Gastroesophageal sphincter (tissue), 4 donors: ENCODE measurements at places on chromosomes 4 and X. TPM values are rescaled to one million over a fixed set of nuclear protein-coding genes. Genes with fewer than 3 reads are reported as not detected.

Gene MTTP
- total RNA-seq: 3.5 TPM

GRCh38 chr4:3077796-3078195 is 3.3 kb downstream of the HTT start:
- ATAC-seq: no peak
- H3K27me3 ChIP-seq: no peaks in the 10 kb centered on the region
- no peak overlapping the region for H3K27ac ChIP-seq
- H3K4me3 ChIP-seq: no peak overlapping the region
- H3K36me3 ChIP-seq: no peaks in the 10 kb centered on the region

Gene ODAM
- total RNA-seq: 1.1 TPM

GRCh38 chr4:144718958-144719512 is 73.1 kb downstream of the HHIP start:
- no peaks in the 10 kb centered on the region for H3K36me3 ChIP-seq
- ATAC-seq: no peak
- no peaks in the 10 kb centered on the region for H3K27me3 ChIP-seq
- no peaks in the 10 kb centered on the region for H3K4me1 ChIP-seq
- H3K27ac ChIP-seq: no peak overlapping the region

Gene ARHGAP6
- total RNA-seq: 33.3 TPM

GRCh38 chr4:48024522-48024921 is 8.0 kb downstream of the NIPAL1 start:
- no peak for ATAC-seq
- H3K27me3 ChIP-seq: peaks cover 8% of the 10 kb centered on the region
- H3K4me3 ChIP-seq: no peak overlapping the region
- no peaks in the 10 kb centered on the region for H3K4me1 ChIP-seq
- H3K27ac ChIP-seq: no peak overlapping the region
- no peaks in the 10 kb centered on the region for H3K36me3 ChIP-seq

- no peak for ATAC-seq
- no peaks in the 10 kb centered on the region for H3K4me1 ChIP-seq
- no peaks in the 10 kb centered on the region for H3K36me3 ChIP-seq
- H3K27me3 ChIP-seq: no peaks in the 10 kb centered on the region
- H3K4me3 ChIP-seq: no peak overlapping the region
- H3K27ac ChIP-seq: no peak overlapping the region
Observed at GRCh38 chr4:86664959-86665358, 70.8 kb downstream of the PTPN13 start.

- no peak overlapping the region for H3K4me3 ChIP-seq
- H3K4me1 ChIP-seq: no peaks in the 10 kb centered on the region
- no peaks in the 10 kb centered on the region for H3K27me3 ChIP-seq
- H3K27ac ChIP-seq: no peak overlapping the region
- ATAC-seq: no peak
Observed at GRCh38 chr4:89586864-89587263, 250.1 kb downstream of the SNCA start.

DNA sequence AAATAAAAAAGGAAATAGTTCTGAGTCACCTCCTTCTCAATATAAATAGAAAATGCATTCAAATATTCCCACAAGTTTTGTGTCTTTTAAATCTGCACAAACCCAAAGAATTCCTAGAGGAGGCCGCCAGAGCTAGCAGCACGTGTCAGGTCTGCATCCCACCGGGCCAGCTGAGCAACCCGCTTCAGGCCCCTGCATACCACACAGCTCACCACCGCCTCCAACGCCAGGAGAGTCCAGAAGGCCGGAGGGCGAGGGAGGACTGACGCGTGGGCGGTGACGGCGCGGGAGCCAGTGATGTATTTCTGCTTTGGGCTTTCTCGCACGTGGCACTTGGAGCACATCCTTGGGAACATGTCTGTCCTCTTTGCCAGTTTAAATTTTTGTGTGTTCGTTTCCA is 61.9 kb upstream of the CLDN34 start:
- H3K36me3 ChIP-seq: no peaks in the 10 kb centered on the region
- H3K27ac ChIP-seq: no peak overlapping the region
- H3K27me3 ChIP-seq: no peaks in the 10 kb centered on the region
- no peak overlapping the region for H3K4me3 ChIP-seq
- no peaks in the 10 kb centered on the region for H3K4me1 ChIP-seq

DNA sequence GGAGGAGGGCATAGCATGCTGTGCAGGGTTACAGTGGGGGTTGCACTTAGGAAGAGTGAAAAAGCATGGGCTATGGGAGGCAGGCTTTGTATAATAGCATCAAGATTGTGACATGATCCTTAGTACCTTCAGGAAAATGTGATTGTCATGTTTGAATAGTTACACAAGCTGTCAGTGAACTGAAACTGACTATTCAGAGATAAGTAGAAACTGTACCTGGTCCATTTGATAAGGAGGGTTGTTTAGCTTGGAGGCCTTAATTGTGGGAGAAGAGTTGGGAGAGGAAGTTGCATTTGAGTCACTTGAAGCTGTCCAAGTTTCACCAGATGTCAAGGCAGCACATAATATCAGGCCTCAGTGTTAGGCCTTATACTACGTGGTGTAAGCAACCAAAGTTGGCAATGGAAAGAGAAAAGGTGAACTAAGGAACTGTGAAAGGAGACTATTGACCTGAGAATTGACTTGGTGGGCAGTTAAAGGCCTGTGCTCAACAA is 85.0 kb downstream of the TEX13C start:
- H3K4me1 ChIP-seq: no peaks in the 10 kb centered on the region
- H3K27ac ChIP-seq: no peak overlapping the region
- no peak for ATAC-seq
- H3K27me3 ChIP-seq: no peaks in the 10 kb centered on the region

DNA sequence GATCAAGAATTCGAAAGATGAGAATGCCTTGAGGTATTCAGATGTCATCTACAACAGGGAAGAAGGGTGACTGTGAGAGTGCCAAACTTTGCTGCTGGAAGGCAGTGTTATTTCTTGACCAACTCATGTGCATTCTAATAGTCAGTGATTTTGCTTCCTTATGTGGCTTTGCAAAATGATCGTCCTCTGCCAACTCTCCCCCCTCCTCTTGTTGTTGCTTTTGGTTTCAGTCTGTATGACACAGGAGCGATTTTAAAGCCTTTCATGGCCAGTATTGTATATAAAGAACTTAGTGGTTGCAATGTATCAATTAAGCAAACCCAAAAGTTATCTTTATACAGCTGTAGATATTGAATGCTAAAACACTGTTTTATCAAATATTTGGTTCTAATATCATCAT is 379.1 kb downstream of the IL1RAPL1 start:
- ATAC-seq: no peak
- no peaks in the 10 kb centered on the region for H3K36me3 ChIP-seq
- H3K27ac ChIP-seq: no peak overlapping the region
- no peak overlapping the region for H3K4me3 ChIP-seq
- no peaks in the 10 kb centered on the region for H3K27me3 ChIP-seq

- H3K27ac ChIP-seq: no peak overlapping the region
- no peaks in the 10 kb centered on the region for H3K27me3 ChIP-seq
- no peak for ATAC-seq
- H3K36me3 ChIP-seq: no peaks in the 10 kb centered on the region
Observed at GRCh38 chrX:132272826-132273225, 53.6 kb upstream of the RAP2C start.

GRCh38 chrX:71228063-71228642 is 5.1 kb downstream of the GJB1 start:
- no peak for ATAC-seq
- H3K4me1 ChIP-seq: no peaks in the 10 kb centered on the region
- H3K36me3 ChIP-seq: no peaks in the 10 kb centered on the region
- no peak overlapping the region for H3K27ac ChIP-seq
- H3K27me3 ChIP-seq: no peaks in the 10 kb centered on the region
- H3K4me3 ChIP-seq: no peak overlapping the region

Gene ATP1B4
- not detected for total RNA-seq

Gene TMEM156
- total RNA-seq: not detected

GRCh38 chr4:101197350-101197749 is 150.0 kb downstream of the PPP3CA start:
- no peaks in the 10 kb centered on the region for H3K27me3 ChIP-seq
- ATAC-seq: no peak
- peaks cover 8% of the 10 kb centered on the region for H3K4me1 ChIP-seq
- H3K4me3 ChIP-seq: no peak overlapping the region

DNA sequence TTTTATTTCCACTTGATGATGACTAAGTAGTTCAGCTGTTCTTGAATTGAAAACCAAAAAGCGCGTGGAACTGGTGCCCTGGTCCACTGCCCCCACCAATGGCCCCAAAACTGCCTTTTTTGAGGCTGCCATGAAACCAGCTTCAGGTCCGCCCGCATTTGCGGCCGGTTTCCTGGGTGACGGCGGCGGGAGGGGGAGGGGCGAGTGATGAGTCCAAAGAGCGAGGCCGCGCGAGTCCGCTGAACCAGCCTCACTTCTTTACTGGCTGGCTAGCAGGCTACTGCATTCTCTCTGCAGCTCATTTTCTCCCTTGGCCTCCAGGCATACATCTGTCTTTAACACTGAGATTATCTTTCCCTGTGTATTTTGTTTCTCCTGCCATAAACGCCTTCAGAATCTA is 72.9 kb upstream of the FABP2 start:
- H3K27ac ChIP-seq: no peak overlapping the region
- H3K36me3 ChIP-seq: no peaks in the 10 kb centered on the region
- H3K4me3 ChIP-seq: no peak overlapping the region

- H3K4me3 ChIP-seq: no peak overlapping the region
- H3K4me1 ChIP-seq: no peaks in the 10 kb centered on the region
- H3K27ac ChIP-seq: no peak overlapping the region
- no peaks in the 10 kb centered on the region for H3K27me3 ChIP-seq
Observed at GRCh38 chrX:46554942-46555341, 9.7 kb upstream of the ZNF674 start.

Gene CXCL8
- 1.9 TPM for total RNA-seq

- H3K36me3 ChIP-seq: no peaks in the 10 kb centered on the region
- no peak overlapping the region for H3K27ac ChIP-seq
- ATAC-seq: no peak
Observed at GRCh38 chrX:153853180-153853901, 23.0 kb upstream of the PDZD4 start.

DNA sequence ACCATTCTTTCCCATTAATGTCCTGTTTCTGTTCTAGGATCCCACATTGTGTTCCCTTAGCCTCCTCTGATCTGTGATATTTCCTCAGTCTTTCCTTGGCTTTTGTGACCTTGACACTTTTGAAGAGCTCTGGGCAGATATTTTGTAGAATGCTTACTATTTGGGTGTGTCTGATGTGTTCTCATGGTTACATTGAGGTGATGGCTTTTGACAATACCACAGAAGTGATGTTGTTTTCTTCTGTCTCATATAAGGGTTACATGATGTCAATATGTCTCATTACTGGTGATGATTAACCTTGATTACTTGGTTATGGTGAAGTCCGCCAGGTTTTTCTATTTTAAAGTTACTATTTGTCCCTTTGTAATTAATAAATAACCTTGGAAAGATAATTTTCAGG is 183.7 kb downstream of the SOWAHB start:
- H3K27ac ChIP-seq: no peak overlapping the region
- H3K4me3 ChIP-seq: no peak overlapping the region
- H3K4me1 ChIP-seq: no peaks in the 10 kb centered on the region
- no peaks in the 10 kb centered on the region for H3K36me3 ChIP-seq
- H3K27me3 ChIP-seq: no peaks in the 10 kb centered on the region
- no peak for ATAC-seq

GRCh38 chr4:88447371-88448095 is 9.4 kb upstream of the HERC5 start:
- H3K4me3 ChIP-seq: no peak overlapping the region
- H3K36me3 ChIP-seq: peaks cover 11% of the 10 kb centered on the region
- no peaks in the 10 kb centered on the region for H3K4me1 ChIP-seq
- ATAC-seq: no peak

Gene NEUROG2
- not detected for total RNA-seq

DNA sequence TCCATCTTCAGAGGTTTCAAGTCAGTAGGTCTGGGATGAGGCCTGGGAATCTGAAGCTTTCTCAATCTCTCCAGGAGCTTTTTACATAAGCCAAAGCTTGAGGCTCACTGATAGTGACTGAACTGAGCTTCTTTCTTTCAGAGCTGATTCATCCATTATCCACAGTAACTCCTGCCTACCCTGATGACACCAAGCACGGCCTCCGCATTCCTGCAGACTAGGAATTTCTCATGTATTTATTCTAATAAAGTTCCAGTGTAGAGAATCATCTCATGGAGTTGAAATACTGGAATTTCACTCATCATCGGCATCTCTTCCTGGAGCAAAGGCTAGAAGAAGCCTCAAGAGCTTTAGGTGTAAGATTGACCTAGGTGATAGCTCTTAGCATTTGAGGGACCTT is 12.1 kb upstream of the DCTD start:
- no peak overlapping the region for H3K4me3 ChIP-seq
- peak; percentile 73 for ATAC-seq
- no peak overlapping the region for H3K27ac ChIP-seq
- H3K36me3 ChIP-seq: no peaks in the 10 kb centered on the region

Gene GLRB
- total RNA-seq: 2.7 TPM

Gene PLAC8
- total RNA-seq: 2.0 TPM
